Colonic mucosa (tissue), 4 donors: ENCODE measurements at places on chromosomes 1 and 21. TPM values are rescaled to one million over a fixed set of nuclear protein-coding genes. Genes with fewer than 3 reads are reported as not detected.
A peak's percentile ranks its signal among the peaks of the same experiment; 100 is the strongest.

The S100A7 gene
- total RNA-seq, result not detected

GRCh38 chr1:9093091-9093490 lies 23.7 kb upstream of the SLC2A5 start:
- no peaks in the 10 kb centered on the region for H3K4me1 ChIP-seq
- no peaks in the 10 kb centered on the region for H3K27me3 ChIP-seq
- DNase-seq, result no peak

DNA sequence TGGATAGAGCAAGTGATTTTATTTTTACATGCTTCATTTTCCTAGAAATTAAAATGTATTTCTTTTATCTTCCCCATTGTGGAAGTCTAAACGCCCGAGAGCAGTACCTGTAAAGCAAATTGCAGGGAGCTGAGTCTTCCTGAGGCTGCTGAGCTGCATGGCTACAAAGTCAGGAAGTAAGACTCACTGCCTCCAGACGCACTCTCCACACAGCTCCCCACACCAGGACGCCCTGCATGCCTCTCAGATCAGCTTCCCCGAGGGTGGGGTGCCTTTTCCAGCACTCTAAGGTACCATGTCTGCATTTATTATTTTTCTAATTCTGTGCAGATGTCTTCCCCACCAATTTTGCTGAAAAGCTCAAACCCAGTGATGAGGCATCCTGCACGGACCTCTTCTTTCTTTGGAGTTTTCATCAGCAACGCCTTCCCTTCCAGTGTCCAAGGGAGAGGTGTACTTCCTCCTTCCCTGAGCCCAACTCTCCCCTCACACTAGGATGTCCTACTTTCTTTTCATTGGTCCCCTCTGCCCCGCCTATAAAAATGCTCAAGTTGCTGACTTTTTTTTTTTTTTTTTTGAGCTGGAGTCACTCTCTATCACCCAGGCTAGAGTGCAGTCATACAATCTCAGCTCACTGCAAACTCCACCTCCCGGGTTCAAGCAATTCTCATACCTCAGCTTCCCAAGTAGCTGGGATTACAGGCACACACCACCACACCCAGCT lies 114.7 kb downstream of the PCNX2 start:
- H3K27ac ChIP-seq, result no peak overlapping the region
- no peaks in the 10 kb centered on the region for H3K27me3 ChIP-seq
- no peak for DNase-seq
- no peaks in the 10 kb centered on the region for H3K36me3 ChIP-seq
- H3K4me1 ChIP-seq, result no peaks in the 10 kb centered on the region
- no peak overlapping the region for H3K4me3 ChIP-seq

DNA sequence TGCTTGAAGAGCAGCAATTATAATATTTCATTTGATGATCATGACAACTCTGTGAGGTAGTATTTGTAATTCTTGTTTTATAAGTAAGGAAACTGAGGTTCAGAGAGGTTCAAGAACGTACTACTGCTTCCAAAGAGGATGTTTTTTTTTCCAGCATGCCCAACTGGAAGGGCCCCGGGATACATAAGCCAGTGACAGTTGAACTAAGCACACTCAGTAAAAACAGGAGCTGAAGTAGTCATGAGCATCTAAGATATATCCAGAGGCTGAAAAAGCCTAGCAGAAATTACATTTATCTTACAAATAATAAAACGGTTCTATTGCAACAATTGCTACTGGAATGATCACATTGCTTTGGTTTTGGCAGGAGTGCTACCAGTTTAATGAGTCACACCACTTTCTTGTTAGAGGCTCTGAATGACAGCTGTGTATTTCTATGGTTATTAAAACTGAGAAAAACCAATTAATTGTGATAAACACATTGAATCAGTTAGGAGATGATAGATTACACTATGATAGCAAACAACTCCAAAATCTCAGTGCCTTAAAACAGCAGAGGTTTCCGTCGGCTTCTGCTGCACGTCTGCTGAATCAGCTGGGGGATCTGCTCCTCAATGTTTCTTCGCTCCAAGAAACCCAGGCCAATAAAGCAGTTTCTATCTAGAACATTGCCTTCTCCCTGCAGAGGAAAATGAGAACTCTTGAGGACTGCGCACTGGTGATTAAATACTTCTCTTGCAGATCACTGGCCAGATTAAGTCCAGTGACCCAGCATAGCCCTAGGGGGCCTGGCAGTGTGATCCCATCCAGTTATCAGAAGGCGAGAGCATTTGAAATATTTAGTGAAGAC lies 522.7 kb downstream of the PLPP3 start:
- no peak for DNase-seq
- peak overlapping the region; percentile 22 for H3K27ac ChIP-seq
- H3K27me3 ChIP-seq, result no peaks in the 10 kb centered on the region
- no peaks in the 10 kb centered on the region for H3K36me3 ChIP-seq
- no peak overlapping the region for H3K4me3 ChIP-seq
- H3K4me1 ChIP-seq, result no peaks in the 10 kb centered on the region
